ENCODE measurements at places on chromosomes 1 and 21.

DNA sequence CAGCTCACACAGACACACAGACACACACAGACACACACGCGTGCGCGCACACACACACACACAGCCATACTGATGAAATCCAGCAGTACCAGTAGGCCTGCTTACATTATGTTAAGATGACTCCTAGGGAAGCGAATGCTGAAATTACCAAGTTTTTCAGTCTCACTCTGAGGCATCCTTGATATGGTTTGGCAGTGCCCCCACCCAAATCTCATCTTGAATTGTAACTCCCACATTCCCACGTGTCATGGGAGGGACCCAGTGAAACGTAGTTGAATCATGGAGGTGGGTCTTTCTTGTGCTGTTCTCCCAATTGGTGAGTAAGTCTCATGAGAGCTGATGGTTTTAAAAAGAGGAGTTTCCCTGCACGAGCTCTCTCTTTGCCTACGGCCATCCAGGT is 64.1 kb downstream of the TIAM1 start:
- DNase-seq: no peak

DNA sequence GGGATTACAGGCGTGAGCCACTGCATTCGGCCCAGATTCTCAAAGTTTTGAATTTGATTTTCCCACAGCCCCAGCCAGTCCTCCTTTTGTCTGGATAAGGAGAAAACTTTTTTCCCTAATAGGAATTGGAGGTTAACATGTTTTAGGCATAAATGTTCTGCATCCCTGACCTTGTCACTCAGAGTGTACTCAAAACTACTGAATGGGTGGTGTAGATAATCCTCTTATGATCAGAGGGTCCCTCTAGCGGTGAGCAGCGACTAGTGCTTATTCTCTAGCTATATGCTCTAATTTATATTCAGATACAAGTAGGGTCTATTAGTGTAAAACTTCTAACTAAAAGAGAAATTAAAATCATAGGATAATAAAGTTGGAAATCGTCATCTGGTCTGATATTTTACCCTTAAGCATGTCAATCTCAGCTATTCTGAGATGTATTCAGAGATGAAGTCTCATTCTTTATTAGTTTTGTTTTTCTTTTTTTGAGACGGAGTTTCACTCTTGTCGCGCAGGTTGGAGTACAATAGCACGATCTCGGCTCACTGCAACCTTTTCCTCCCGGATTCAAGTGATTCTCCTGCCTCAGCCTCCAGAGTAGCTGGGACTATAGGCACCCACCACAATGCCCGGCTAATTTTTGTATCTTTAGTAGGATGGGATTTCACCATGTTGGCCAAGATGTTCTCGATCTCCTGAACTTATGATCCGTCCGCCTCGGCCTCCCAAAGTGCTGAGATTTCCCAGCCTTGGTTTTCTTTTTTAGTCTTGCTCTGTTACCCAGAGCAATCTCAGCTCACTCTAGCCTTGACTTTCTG is 2.7 kb upstream of the PSMD4 start:
- peak; percentile 44 for DNase-seq

- DNase-seq: no peak
Observed at GRCh38 chr1:201190005-201190404, 619 bp upstream of the IGFN1 start.

DNA sequence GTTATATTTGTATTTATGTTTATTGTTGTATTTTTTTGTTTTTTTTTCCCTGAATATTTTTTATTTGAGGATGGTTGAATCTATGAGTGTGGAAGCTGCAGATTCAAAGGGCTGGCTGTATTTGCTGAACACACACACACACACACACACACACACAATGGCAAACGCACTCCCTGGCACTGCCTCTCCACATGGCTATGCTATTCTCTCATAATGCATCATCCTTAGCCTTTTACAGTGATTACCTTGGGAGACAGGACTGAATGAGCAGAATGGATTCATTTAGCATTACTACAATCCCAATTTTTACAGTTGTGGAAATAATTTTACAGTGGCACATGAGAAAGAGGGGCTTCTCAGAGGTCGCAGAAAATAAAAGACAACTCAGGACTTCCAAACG is 390.1 kb downstream of the PCP4 start:
- DNase-seq: no peak

All from renal cortex interstitium (tissue), 15 donors.